ENCODE measurements at places on chromosomes 11 and 22.

DNA sequence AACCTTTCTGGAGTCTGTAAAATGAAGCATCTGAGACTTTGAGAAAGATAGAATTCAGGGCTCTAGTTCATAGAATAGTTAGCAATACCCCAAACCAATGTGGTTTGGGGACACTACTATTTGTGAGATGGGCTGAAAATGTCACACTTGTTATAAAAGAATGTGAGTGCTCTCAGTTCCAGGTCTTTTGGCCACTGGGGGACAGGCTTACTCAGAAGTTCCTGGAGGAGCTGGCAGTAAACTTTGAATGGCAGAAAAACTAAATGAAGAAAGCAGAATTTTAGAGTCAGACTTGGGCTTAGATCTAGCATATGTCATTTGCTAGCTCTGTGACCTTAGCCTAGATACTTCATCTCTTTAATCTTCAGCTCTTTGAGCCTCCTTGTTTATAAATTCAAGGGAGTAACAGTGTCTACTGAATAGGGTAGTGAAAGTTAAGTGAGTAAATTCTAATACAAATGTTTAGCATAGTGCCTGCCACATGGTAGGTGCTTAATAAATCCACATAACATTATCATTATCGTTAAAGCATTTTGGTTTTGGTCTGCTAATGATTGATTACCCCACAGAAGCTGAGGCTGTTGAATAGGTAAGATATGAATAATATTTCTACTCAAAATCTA is 3.7 kb downstream of the LYVE1 start:
- no peak for DNase-seq

DNA sequence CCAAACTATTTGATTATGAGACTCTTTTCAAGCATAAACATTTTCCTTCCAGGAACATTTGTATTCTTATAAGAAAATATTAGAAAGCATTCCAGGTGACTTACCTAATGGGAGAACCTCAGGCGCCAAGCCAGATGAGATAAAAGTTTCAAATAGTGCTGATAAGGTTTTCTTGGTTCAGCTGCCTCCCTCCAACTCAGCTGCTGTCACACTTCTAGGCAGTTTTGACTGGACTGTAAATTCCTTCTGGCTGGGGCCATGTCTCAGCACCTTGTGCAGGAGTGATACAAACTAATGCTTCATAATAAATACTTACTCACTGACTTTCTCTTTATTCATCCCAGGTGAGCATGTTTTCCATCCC is 131.1 kb downstream of the MED15 start:
- DNase-seq: no peak

DNA sequence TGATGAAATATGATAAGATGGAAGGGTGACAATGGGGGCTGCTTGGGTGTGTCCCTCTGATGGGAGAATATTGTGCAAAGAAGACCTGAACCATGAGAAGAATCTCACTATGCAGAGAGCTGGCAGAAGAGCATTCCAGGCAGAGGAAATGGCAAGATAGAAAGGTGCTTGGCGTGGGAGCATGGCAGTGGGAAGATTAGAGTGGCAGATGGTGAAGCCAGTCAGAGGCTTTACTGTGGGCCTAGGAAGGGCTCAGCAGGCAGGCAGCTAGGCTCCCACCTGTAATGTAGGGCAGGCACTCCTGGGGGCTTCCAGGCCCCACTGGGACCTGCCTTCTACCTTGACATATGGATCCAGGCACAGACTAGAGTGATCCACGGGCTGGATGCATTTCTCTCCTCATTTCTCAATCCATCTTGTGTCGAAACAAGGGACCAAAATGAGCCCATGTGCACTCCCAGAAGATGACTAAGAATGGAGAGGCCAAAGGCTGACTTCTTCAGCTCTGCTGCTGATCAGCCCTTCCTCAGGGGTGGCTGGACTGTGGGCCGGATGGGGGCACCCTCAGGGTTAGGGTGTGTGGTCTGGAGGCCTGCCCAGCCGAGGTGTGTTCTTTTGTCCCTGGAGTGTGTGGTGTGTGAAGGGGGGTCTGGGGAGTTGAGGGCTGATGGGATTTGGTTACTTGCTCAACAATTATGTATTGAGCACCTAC is 88.3 kb downstream of the TSPAN18 start:
- no peak for DNase-seq

GRCh38 chr11:2581931-2582350 is 117.9 kb downstream of the KCNQ1OT1 start:
- no peak for DNase-seq

- no peak for DNase-seq
These were observed 230.4 kb upstream of the ZC3H12C start for GRCh38 chr11:109862835-109863234.

GRCh38 chr11:30853439-30853838 is 267.3 kb upstream of the MPPED2 start:
- DNase-seq: no peak

GRCh38 chr22:45883811-45884170 is 93.2 kb downstream of the WNT7B start:
- no peak for DNase-seq

- DNase-seq: no peak
These were observed 61.8 kb upstream of the USP47 start for GRCh38 chr11:11779975-11780374.

DNA sequence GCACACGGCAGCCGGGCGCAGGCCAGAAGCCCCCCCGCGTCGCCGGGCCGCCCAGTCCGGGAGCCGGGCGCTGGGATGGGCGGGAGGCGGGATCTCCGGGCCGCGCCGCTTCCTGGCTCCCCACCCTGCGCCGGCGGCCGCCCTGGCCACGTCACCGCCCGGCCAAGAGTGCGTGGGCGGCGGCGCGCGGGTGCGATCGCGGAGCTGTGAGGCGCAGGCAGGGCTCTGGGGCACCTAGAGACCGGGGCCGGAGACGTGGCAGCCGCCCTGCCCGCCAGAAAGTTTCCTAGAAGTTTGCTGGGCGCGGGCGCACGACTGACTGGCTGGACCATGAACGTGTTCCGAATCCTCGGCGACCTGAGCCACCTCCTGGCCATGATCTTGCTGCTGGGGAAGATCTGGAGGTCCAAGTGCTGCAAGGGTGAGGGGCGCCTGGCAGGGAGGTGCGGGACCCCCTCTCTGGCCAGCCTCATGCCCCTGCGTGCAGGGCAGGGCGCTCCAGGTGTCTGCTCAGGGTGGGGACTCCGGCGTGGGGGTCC is at the start of gene KDELR3:
Gene KDELR3 (plus strand): TSS at position 193 of the 539 bp plus-strand sequence. CDS start 138 bp downstream, at position 331.
- DNase-seq: no peak

DNA sequence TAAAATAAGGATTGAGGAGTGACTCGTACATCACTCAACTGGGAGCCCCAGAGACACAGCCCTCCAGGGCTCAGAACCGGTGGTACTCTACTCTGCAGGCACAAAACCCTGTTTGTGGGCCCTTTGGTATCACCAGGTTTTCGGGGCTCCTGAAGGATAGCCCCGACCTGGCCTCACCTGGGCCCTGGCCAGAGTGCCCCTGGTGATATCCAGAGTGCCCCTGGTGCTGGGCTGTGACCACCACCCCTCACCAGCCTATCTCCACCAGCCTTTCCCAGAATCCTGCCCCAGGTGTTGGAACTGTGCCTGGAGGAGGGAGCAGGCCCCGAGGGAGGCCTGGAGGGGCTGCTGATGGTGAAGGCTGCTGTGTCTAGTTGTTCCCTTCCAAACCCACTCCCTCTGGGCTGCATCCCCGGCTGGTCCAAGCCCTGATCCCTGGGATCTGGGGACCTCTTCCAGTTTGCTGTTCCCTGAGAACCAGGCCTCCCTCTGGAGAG is 2.2 kb upstream of the GGT5 start:
- no peak for DNase-seq

- no peak for DNase-seq
These were observed 11.1 kb downstream of the C11orf86 start for GRCh38 chr11:66986178-66986545.

DNA sequence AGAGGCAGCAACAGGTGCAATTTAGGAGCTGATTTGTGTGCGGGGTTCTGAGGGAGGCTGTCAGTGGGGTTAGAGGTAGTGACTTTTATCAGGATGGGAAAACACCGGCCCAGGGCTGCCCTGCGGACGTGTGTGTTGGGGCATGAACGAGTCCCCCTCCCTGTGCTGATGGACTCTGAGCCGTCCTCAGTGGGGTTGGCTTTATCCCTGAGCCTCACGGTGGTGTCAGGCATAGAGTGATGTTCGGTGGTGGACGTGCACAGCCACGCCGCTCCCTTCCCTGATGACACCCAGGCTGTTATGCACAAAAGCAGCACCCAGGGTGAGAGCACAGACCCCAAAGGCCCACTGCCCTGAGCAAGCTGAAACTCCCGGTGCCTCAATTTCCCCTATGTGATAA is 809.1 kb downstream of the BRD1 start:
- no peak for DNase-seq

- DNase-seq: no peak
These were observed 70.5 kb upstream of the NNMT start for GRCh38 chr11:114225661-114226060.

DNA sequence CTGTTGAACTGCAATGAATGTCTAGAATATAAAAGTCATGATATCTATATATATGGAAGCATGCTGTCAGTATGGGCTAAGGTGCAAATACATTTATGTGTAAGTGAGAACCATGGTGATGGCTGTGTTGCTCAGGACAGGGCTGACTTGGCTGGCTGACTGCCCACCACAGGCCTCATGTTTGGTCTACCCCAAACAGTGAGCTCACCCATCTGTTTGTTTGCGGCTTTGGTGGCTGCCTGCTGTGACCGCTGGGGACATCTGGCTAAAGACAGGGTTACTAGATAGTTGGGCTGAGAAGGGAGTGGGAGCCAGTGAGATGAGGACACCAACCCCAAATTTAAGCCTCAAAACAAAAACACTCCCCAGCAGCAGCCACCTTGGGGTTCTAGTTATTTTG is 6.3 kb downstream of the CD44 start:
- DNase-seq: no peak

DNA sequence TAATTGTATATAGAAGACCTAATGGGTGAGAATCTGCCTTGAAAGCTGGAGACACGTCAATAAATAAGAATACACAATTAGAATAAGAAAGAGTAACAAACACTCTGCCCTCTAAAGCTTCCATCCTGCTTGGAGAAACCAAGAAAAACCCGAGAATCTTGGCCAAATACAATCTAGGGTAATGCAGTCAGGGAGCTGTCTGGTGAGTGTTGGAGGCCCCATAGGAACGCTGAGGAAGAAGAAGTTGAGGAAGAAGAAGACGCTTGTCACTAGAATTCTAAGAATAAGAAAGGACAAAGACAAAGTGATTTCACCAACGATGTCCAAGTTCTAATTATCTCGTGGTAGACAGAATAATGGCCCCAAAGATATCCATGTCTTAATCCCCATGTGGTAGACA is 4485.9 kb upstream of the OR11H1 start:
- DNase-seq: no peak

GRCh38 chr22:22609291-22609690 is 35.1 kb upstream of the GGTLC2 start:
- DNase-seq: no peak

DNA sequence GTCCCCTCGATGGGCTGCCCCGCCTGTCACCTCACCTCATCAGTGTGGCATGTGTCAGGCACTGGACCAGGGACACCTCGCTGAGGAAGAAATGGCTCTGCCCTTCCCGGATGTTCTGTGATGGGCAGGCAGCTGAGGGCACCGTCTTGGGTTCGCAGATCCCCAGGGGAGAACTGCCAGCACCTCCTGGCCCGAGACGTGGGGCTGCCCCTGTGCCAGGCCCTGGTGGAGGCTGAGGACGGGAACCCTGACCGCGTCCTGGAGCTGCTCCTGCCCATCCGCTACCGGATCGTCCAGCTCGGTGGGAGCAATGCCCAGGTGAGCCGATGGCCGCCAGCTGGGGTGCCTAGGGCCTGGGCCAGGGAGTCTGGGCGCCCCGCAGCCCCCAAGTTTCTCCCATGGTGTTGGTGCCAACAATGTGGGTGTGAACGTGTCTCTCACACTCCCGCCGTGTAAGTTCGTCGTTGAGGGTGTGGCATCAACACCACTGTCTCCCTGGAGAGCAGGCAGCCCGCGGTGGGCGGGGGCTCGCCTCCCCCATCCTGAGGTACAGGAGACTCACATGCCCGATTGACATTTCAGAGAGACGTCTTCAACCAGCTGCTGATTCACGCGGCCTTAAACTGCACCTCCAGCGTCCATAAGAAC is 7.3 kb upstream of the GTSE1 start:
- no peak for DNase-seq

GRCh38 chr11:128302425-128303186 is 284.8 kb downstream of the ETS1 start:
- no peak for DNase-seq

DNA sequence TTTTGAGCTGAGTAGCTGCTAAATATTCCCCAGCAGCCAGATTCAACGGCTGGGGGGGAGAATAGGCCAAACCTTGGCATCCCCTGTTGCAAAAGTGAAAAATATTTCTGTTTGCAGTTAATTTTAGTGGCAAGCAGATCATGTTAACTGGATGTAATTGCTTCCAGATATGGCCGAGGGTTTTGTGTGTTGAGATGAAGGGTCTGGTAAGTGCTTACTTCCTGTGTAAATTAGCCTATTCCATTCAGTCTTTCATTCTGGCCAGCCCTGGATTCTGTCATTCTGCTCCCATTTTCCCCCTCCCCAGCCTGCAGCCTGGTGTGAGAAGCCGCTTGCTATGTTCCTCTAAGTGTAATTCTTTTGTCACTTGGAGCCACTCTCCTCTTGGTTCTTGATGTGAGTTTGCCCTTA is 17.4 kb downstream of the ZBTB16 start:
- no peak for DNase-seq

DNA sequence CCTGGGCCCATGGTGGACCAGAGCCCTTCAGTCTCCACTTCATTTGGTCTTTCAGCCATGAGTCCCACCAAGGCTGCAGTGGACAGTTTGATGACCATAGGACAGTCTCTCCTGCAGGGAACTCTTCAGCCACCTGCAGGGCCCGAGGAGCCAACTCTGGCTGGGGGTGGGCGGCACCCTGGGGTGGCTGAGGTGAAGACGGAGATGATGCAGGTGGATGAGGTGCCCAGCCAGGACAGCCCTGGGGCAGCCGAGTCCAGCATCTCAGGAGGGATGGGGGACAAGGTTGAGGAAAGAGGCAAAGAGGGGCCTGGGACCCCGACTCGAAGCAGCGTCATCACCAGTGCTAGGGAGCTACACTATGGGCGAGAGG is 4.3 kb downstream of the ZBTB16 start:
- DNase-seq: no peak

GRCh38 chr22:48306785-48307510 is 1520.7 kb downstream of the BRD1 start:
- no peak for DNase-seq

GRCh38 chr11:122258446-122259194 is 142.6 kb upstream of the BLID start:
- DNase-seq: no peak

GRCh38 chr11:82837650-82838049 is 62.6 kb downstream of the PRCP start:
- DNase-seq: no peak

DNA sequence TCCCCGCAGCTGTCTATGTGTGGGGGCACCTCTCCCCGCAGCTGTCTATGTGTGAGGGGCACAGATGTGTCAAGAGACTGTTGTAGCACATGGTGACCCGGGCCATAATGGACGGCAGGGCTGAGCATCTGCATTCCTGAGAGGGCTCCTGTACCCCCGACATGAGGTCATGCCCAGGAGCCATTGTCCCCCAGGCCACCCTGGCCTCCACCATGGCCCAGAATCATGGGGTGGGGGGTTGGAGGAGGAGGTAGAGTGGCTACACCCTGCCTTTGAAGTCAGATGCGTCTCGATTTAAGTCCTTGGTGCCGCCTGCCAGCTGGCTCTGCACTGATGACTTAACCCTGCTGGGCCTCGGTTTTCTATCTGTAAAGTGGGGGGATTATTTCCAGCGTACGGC is 49.1 kb downstream of the ARHGAP8 start:
- no peak for DNase-seq
